ENCODE measurements at places on chromosomes 7 and 10. TPM values are rescaled to one million over a fixed set of nuclear protein-coding genes. Genes with fewer than 3 reads are reported as not detected.

Gene NKX2-3
- not detected for total RNA-seq

Gene VKORC1L1
- 24.8 TPM for total RNA-seq

Gene NODAL
- total RNA-seq = not detected

Gene TEX36
- not detected for total RNA-seq

Gene MYOZ1
- total RNA-seq = not detected

Gene PRKAR2B
- not detected for total RNA-seq

Data from nasal cavity respiratory epithelium epithelial cell of viscerocranial mucosa (primary cell).